Activated CD4-positive, alpha-beta T cell treated with anti-CD3 and anti-CD28 coated beads for 24 hours (primary cell): ENCODE measurements at places on chromosomes 12 and 14.

DNA sequence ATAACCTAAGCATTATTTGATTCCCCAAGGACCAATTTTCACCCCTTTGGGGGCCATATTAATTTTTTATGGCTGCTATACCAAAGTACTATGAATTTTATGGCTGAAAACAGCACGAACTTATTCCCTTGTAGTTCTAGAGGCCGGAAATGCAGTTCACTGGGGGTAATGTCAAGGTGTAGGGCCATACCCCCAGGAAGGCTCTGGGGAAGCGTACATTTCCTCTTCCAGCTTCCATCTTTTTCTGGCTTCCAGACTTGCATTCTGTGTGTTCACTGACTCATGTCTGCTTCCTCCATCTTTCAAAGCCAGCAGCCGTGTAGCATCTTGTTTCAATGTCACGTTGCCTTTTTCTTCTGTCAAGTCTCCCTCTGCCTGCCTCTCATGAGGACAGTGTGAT is 133.5 kb downstream of the BICD1 start:
- DNase-seq = no peak

GRCh38 chr14:100851946-100852620 is 26.2 kb downstream of the MEG3 start:
- no peak for DNase-seq

- no peak for DNase-seq
These were observed 15.6 kb downstream of the OTX2 start for GRCh38 chr14:56794557-56795283.

DNA sequence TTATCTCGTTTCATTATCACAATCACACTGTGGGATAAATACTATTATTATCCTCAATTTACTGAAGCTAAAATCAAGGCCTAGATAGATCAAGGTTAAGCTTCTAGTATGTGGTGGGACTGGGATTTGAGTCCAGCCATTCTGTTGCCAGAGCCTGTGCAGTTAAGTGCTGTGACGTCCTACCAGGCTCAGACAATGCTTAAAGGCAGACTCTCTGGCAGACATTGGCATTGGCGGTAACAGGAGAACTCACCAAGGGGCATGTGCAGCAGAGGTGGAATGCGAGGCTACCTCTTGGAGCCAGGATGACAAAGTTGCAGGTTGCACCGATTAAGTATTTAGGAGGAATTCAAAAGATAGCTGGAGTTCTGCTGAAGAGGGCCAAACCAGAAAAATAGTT is 155.6 kb upstream of the IFNG-AS1 start:
- DNase-seq = no peak

- DNase-seq = no peak
These were observed 28.2 kb downstream of the DHRS2 start for GRCh38 chr14:23664207-23664885.

DNA sequence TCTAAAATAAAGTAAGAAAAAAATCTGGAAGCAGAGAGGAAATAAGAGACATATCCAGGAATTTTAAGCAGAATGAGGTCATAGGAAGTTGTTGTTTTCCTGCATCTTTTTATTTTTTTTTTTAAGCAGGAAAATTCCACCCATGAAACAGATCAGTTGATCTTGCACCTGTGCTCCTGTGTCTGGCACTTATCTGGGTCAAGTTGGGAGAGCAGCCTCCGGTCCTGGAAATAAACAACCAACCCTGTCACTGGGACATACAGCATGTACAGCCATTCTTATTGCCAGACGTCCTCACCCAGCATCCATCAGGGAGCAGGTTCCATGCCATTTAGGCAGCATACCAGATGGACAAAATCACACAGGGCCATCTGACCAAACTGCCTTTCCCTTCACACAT is 266.0 kb upstream of the BTG1 start:
- no peak for DNase-seq

- no peak for DNase-seq
These were observed 18.5 kb upstream of the LUM start for GRCh38 chr12:91129662-91130362.

DNA sequence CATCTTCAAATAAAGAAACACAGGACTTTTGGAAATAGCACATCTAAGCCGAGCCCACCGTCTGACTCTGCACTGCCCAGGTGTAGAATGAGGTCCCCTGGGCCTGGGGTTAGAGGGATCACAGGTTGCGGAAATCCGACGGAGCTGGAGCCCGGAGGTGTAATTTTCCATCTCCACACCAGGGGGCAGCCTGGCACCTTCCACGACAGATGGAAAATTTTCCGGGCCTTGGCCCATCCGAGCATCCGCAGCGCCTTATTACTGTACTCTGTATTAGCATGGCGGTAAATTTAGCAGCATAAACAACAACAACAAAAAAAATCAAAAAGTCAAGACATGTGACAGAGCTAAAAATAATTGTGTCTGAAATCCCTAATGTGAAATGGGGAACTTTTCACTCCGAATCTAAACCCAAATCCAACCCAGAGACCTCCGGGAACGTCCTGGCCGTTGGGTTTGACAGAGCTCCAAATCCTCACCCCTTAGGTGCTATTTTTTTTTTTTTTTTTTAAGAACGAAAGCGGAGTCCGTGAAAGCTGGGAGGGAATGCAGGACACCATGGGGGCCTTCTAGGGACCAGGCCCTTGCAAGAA is 93.9 kb downstream of the KSR2 start:
- peak; percentile 69 for DNase-seq

DNA sequence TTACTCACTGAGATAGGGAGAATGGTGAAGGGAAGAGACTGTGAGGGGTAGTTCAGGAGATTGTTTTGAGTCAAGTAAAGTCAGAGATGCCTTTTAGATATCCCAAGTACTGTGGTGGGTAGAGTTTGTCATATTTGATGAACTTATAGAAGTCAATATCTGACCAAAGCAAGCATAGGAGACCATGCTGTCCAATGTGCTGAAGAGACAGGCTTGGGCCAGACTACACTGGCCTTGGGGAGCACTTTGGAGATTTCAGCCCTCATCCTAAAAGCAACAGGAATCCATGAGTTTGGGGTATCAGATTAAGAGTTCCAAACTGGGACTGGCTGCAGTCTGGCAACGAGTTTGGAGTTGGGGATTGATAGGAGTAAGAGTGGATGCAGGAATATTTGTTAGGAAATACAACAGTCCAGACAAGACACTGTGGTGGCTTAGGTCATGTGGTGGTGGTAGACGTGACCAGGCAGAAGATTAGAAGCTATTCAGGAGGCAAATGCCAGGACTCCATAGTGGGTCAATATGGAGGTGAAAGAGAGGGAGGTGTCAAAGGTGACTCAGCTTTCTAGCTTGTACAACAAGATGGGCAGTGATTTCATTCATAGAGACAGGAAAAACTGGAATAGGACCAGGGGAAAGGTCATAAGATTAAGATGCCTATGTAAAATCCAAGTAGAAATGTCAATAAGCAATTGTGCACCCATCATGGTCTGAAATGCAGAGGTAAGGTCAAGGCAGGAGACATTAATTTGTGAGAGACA is 81.9 kb downstream of the FAR2 start:
- no peak for DNase-seq

GRCh38 chr12:57401165-57401564 is 29.7 kb downstream of the R3HDM2 start:
- DNase-seq = no peak
